ENCODE measurements at places on chromosomes 12 and 14.

GRCh38 chr12:25994901-25995625 is 36.6 kb downstream of the RASSF8 start:
- no peak for DNase-seq

DNA sequence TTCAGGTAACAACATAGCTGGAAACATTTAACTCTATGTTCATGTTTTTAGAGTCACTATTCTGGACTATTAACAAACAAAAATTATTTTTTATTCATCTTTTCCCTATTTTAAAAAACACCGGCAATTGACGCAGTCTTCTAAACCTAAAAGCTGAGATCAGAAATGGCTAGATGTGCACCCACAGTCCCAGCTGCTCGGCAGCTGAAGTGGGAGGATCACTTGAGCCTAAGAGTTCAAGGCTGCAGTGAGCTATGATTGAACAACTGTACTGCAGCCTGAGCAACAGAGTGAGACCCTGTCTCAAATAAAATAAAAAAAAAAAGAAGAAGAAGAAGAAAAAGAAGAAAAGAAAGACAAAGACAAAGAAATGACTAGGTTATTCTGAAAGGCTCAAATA is 64.5 kb downstream of the PAX9 start:
- DNase-seq, result no peak

- DNase-seq, result no peak
Measured at GRCh38 chr14:22289570-22289969, 299.5 kb downstream of the DAD1 start.

GRCh38 chr12:103114296-103115055 is 157.0 kb downstream of the ASCL1 start:
- DNase-seq, result no peak

DNA sequence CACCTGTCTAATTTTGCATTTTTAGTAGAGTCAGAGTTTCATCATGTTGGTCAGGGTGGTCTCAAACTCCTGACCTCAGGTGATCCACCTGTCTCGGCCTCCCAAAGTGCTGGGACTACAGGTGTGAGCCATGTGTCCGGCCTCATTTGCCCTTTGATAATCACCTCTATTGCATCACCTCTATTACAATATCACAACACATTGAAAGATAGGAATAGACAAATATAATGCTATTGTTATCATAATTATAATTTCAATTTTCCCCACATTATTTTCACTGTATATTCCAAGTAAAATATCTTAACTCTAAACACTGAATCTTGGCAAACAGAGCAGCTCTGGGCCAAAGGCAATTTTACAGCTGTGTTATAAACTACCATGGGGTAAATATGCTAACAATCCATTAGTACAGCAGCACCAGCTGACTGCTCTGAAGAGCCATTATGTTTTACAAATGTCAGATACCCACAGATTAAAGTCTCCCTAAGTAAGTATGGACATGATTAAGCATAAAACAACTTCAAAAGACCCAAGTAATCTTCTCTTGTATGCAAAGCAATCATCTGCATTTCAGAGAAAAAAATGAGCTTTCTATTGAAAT is 173.2 kb downstream of the MED13L start:
- no peak for DNase-seq

- DNase-seq, result no peak
Measured at GRCh38 chr14:20489093-20489994, 16.0 kb upstream of the RNASE10 start.

- DNase-seq, result no peak
Measured at GRCh38 chr12:40947797-40948196, 240.3 kb upstream of the PDZRN4 start.

DNA sequence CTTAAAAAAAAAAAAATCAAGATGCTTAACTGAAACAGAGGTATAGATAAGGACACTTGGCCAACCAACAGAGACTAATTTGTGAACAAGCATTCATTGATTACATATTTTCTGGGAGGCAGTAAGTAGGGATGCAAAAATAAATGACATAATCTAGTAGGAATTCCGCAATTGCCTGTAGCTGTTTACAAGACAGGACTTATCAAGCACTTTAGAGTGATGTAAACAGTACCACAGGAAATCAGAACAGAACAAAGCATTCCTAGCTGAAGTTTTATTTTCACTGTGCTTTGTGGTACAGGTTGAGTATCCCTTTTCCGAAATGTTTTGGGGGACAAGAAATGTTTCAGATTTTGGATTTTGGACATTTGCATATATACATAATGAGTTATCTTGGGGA is 68.2 kb upstream of the FGD4 start:
- DNase-seq, result no peak

DNA sequence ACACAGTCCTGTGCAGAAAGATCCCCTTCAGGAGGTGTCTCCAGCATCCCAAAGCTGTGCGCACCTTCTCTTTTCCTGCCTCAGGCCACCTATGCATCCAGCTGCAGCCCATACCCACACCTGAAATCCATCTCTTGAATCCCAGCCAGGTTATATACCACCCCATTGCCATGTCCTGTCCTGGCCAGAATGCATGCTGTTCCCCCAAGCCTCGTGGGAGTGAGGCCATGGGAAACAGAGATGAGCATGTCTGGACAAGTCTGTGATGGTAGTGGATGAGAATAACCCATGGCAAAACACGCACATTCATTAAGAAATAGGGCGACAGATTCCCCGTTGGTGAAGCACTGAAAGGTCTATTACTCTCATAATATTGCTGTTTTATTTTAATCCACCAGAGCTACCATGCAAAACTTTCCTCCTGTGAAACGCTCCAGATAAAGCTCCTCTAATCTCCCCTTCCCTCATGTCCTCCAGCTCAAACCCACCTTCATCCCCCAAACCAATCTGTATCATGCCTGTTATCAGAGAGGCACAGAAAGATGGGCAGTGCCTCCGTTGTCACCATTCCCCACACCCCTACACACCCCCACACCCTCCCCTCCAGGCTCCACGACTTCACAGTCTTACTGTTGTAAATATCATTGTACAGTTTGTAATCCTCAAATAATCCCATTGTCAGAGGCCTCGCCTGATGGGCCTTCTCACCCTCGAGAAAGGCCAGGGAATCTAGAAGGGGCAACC is 97.5 kb upstream of the FKBP4 start:
- no peak for DNase-seq

GRCh38 chr12:27733052-27733656 is 22.5 kb downstream of the MRPS35 start:
- DNase-seq, result no peak

DNA sequence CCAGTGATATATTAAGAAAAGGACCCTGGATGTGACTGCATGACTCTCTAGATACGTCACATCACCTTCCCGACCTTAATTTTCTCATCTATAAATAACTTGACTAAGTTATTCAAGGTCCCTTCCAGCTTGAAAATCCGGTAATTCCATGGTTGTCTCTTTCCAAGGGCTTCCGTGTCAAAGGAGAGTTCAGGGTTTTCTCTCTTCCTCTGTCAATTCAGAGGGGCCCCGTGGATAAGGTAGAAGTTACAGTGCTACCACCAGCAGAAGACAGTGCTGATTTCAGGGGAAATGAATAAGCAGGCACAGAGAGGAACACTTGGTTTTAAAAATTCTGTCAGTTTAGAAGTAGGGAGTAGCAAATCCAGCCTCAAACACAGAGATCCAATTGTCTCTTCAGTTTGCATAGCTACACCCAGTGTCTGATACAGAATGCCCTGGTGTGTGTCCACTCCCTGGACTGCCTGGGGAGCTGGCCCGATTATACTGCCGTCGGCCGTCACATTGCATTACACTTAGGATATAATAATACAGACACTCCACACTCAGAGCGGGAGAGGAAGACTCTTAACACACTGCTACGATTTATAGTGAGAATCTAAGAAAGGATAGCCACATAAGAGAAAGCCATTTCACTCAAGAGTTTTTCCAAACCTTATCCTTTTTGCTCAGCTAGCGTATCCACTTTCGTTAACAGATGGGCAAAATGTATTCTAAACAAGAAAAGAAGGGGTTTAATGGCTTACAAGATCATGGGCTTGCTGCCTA is 54.7 kb upstream of the GTF2A1 start:
- DNase-seq, result no peak

- no peak for DNase-seq
Measured at GRCh38 chr12:57759360-57759980, 4.6 kb downstream of the MARCHF9 start.

- DNase-seq, result peak; percentile 78
Measured at GRCh38 chr12:124916374-124917134, 2.1 kb upstream of the UBC start.

DNA sequence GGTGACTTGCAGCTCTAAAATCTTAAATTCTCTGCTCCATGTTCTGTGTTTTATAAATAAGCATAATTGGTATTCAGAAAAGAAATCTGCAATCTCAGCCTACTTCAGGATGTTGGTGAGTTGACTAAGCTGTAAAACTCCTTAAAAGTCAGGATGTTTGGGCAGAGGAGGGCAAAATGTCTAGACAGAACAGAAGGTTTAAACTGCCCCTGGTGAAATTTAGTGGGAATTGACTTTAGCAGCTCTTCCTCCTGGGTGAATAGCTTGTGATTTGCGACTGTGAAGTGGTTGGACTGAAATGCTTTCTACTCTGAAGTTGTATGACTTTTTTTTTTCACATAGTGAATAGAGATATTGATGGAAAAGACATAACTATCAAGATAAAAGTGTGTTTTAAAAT is 85.8 kb downstream of the CAND1 start:
- no peak for DNase-seq

GRCh38 chr12:82838131-82838551 is 151.4 kb downstream of the TMTC2 start:
- no peak for DNase-seq

DNA sequence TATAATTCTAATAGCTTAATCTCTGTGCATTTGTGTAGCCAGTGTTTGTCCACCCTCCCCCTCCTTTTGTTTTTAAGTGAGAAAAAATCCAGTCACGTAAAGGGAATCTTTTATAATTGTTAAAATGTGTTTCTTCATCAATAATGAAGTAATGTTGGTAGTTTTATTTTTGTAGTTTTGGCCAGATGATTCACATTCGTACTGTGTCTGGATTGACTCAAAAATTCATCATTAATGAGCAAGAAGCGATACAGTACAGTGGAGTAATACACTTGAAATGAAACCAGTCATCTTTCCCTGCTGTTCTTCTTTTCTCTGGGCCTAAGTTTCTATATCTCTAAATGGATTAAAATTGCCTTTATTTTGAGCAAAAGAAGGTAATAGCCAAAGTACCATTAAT is 86.5 kb downstream of the SRGAP1 start:
- no peak for DNase-seq

- no peak for DNase-seq
Measured at GRCh38 chr12:110062241-110062640, 13.9 kb upstream of the C12orf76 start.

All from sciatic nerve (tissue), 2 donors.